Heart left ventricle (tissue), 16 donors: ENCODE measurements at places on chromosomes 6 and 20.
A peak's percentile ranks its signal among the peaks of the same experiment; 100 is the strongest.

DNA sequence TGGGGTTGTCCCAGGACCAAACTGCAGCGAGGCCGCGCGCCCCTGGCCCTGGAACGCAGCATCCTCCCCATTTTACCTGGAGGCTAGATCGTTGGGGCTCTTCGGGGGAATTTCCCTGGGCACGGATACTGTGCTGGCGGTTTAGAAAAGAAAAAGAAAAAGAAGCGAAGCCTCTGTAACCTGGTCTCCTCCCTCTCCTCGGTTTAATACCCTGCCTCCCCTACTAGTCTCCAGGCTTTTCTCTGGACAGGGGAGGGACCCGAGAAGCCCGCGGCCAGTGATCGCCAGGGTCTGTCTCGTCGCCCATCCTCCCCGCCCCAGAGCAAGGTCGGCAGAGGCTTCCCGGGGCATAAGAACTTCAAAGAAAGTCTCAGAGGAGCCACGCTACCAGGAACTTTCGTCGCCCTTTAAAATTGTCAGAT is 6.1 kb upstream of the LAMP5 start:
- DNase-seq: no peak

DNA sequence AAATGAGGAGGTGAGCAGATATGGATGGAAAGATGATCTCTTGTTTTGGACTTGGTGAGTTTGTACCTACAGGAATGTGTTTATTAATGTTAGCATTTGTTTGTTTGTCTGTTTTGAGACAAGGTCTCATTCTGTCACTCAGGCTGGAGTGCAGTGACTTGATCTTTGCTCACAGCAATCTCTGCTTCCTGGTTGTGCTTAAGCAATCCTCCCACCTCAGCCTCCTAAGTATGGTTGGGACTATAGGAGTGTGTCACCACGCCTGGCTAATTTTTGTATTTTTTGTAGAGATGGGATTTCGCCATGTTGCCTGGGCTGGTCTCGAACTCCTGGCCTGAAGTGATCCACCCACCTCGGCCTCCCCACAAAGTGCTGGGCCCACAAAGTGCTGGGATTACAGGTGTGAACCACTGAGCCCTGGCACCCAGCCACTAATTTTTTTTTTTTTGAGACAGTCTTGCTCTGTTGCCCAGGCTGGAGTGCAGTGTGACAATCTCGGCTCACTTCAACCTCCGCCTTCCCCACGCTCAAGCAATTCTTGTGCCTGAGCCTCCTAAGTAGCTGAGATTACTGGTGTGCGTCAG is 7.1 kb downstream of the CASP8AP2 start:
- no peak for DNase-seq

DNA sequence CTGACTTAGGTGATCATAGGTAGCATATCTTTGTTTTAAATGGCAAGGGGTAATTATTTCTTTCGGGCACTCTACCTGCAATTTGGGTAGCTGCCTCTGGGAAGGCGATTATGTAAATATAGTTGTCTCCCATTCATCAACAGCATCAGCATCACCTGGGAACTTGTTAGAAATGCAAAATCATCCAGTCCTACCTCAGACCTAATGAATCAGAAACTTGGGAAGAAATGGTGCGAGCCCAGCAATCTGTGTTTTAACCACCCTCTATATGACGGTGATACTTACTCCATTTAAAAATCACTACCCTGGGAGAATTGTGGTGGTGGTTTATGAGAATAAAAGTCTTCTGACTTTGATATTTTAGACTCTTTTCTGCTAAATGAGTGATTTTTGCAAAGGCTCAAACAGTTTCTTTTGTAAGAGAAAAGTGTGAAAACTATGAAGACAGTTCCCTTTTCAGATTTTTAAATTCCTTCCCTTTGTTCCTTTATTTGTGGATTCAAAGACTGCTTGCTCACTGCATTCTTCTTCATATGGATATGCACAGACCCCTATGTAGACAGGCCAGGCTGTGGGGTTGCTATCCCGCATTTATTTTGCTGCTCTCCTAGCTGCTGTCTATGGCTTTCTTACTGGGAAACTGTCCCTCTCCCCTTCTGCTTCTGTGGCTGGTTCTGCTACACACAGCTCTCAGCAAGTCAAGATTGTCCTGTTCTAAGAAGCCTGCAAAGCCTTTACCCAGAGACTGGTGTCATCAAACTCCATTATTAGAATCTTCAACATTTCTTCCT is 365.3 kb downstream of the RNF144B start:
- no peak for DNase-seq

DNA sequence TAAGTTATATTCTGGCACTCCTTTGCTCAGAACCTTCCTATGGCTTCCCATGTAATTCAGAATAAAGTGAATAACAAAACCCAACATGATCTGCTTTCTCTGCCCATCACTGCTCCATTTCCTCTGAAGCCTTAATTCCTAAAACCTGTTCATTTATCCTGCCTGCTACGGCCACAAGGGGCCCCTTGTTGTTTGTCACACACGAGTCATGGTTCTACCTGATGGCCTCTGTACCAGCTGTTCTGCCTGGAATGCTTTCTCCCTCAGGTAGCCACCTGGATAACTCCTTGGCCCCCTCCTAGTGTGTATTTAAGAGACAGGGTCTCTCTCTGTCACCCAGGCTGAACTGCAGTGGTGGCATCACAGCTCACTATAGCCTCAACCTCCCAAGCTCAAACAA is 26.8 kb downstream of the ERGIC3 start:
- no peak for DNase-seq

GRCh38 chr20:42923348-42923918 is 266.3 kb downstream of the PTPRT start:
- no peak for DNase-seq

DNA sequence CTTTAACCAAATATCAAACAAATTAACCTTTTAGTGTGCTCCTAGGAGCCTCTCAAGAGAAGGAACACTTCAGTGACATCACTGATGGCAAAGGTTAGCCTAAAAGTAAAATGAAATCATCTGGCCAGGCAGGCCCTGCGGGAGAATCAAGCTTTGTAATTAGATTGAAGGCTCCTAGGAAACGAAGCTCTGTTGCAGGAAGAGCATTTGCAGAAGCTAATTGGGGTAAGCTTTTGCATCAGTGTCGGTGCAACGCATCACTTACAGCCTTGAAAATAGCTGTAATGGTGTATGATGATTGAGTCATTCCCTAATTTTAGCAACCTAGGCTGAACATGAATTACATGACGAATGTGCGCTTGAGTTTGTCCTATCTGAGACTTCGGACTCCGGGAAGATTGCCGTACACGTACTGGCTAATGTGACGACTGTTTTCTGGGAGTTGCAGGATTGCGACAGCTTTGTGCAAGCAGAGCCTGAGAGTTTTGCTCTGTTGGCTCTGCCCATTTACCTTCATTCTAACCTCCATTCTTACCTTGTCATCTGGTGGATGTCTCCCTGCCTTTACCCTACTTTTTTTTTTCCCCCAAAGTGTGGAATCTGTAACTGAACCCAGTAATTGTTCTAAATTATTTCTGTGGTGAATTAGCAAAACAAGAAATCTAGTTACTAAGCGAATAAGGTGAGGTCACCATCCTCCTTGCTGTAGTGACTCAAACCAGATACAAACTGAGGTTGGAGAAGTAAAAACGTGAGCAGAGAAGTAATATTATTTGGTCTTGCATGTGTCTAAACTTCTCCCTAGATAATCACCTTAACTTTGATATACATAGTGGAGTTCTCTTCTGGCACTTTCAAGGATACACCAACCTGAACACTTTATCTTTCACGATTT is 675.9 kb upstream of the CITED2 start:
- DNase-seq: peak; percentile 31

GRCh38 chr6:1143655-1144054 is 168.2 kb upstream of the FOXQ1 start:
- DNase-seq: no peak

DNA sequence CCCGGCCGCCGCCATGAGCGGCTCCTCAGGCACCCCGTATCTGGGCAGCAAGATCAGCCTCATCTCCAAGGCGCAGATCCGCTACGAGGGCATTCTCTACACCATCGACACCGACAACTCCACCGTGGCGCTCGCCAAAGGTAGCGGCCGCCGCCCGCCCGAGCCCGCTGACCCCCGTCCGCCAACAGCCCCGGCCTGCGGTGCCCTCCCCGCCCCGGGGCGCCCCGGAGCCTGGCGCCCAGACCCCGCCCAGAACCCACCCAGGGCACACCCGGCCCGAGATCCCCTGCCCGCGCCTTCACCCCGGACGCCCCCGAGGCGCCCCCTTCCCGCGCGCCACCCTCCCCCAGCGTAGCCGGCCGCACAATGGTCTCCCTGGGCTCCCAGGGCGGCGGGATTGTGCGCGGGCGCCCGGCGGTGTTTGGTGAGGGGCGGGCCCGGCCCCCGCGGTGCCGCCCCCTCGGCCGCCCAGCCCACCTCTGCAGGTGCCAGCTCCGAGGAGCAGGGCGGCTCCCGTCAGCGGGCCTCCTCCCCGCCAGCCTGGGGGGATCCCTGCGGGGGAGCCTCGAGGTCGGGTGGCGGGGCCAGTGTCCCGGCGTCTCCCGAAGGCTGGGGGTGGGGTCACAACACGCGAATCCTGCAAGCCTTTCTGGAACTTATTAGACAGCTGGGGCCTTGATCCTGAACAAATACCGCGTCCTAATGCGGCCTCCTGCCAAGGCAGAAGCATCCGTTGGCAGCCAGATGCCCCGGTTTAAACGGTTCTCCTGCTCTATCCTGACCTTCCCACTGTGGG is 577 bp downstream of the LSM14B start:
- peak; percentile 58 for DNase-seq

DNA sequence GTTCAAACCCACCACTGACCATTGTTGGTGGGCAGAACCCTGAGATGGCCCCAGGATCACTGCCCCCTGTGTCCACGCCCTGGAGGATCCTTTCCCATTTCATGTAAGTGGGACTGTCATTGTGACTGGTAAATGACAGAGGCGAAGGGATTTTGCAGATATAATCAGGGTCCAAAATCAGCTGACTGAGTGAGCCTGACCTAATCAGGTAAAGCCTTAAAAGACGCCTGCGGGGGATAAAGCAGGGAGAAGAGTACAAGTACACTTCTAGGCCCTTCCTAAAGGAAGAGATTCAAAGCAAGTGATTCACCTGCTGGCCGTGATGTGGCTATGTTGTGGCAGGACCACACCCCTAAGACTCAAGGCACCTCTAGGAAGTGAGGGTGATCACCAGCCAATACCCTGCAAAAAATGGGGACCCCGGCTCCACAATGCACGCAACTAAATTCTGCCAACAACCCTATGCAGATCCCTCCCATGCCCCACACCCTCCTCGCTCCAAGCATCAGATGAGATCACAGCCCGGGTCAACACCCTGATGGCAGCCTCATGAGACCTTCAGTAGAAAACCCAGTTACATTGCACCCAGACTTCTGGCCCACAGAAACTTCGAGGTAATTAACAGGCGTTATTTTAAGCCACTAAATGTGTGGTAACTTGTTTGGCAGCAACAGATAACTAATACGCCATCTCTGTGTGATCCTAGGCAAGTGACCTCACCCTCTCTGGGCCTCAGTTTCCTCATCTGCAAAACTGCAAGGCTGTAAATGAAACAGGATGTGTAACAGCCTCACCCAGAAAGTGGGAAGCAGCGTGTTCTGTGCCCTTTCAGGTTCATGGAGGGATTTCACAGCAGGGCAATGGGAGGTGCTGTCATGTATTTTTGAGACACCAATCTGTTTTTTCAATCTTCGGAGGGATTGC is 11.3 kb downstream of the PREX1 start:
- DNase-seq: no peak

DNA sequence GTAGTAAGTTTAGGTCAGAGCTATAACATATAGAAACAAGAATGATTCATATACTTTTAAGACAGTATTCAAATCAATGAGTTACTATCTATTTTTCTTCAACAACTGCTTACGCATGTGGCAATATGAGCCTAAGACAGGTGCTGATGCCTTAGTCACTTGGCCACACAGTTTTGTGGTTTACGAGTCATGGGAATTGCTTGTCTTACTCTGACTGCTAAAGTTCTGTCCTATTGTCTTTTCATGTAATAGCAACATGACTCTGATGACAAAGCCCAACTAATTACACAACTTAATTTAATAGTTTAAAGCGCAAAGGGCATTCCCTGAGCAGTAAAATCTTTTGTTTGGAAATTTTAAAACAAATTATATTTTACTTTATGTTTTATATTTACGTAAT is 159.3 kb upstream of the CENPW start:
- no peak for DNase-seq

DNA sequence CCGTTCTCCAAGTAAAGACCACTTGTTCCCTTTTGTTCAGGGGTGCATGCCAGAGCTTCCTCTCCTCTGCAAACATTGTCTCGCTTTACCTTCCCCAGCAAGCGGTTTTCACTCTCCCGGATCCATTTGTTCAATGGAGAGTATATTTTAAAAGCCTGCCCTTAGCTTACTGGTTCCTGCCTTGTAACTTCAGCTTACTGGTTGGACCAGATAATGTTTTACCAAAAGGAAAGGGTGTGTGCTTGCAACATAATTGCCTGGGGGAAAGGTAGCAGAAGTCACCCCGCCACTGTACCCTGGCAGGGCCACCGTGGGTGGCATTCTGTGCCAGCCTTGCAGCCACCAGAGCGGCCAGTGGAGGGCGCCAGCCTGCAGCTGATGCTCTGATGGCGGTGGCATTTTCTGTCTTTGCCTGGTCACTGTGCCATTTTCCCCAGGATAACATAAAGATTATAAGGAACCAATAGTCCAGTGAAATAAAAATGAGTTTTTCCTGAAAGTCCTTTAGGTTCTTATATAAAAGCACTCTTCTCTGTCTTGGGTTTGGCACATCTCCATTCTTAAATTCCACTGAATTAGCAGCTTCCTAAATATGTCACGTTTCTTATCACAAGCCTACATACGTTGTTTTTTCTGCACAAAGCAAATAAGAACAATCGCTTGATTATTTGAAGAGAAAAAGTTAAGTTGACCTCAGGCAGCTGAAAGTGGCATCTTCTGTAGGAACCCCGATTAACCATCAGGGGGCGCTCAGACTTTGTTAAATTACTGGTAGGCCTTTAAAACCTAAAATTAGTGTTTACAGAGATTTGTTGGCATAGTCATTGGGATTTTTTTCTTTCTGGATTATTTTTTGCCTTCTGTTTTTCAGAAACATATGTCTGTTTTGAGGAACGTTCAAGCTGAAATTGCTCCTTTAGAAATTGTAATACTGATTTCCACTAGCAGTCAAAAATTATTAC is 67.4 kb upstream of the XRN2 start:
- DNase-seq: peak; percentile 52

DNA sequence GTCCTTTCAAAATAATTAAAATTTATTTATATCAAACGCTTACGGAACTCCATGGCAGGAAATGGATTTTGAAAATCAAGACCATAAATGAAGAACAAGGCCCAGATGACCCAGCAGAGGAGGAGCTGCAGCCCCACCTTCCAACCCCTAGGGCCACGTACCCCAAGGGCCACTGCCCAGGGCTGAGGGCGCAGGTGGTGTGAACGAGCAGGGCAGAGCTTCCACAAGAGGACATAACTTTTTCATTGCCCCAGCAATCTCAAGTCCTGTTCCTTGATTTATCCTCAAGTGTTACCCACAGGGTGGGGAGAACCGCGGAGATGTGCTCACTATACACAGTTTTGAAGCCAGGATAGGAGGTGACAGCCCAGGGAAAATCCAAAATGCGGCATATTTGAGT is 42.8 kb downstream of the PSMG4 start:
- DNase-seq: no peak
